Retina (tissue), 1 donor: ENCODE measurements at places on chromosomes 5 and 9.

GRCh38 chr5:56588636-56589480 is 226.5 kb upstream of the MAP3K1 start:
- no peak for DNase-seq

DNA sequence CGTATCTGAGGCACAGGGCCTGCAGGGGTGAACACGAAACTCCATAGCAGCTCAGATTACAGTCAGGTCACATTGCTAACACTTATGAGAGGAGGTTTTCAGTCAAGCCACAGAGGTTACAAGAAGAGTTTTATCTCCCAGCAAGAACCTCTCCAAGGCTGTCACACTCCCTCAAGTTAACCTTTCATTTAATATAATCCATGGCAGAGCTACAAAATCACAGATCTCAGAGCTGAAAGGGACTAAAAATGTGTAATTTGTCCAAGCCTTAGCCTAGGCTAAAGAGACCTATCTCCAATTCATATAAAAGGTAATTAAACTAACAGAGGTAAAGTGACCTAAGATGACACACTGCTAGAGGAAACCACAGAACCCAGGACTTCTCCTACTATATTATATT is 57.2 kb downstream of the MLANA start:
- DNase-seq = no peak

DNA sequence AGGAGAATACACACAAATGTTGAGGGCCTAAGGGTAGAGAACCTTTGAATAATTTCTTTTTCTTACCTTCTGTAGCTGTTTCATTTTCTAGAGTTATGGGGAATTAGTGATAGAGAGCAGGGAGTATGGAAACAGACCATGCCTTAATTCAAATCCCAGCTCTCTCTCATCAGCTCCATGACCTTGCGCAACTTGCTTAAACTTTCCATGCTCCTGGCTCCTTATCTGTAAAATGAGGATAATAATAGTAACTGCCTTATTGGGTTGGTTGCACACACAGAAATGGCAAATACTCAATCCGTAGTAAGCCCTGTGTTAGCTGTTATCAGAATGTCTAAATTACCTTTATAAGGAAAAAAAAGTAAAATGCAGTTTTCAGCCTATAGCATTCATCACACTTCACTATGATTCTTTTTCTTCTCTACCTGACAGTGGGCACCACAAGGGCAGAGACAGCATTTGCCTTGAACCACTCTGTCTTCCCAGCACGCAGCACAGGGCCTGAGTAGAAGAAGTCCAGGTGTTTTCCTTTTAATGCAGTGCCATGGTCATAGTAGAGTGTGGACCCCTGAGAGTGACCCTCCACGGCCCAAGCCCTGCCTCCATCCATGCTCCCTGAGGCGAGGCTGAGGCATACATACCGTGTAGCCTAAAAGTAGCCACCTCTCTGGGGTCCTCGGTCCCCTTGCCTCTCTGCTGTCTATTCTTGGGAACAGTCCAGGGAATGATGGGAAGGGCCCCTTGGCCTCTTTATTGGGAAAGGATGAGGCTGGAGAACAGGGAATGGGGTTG is 17.4 kb downstream of the C5orf15 start:
- DNase-seq = no peak

GRCh38 chr5:126988021-126988569 is 42.3 kb downstream of the MARCHF3 start:
- no peak for DNase-seq
